ENCODE measurements at places on chromosomes 2 and 18. TPM values are rescaled to one million over a fixed set of nuclear protein-coding genes. Genes with fewer than 3 reads are reported as not detected.

CENPA gene
- not detected for polyA plus RNA-seq

ELP2 gene
- 92.1 TPM for polyA plus RNA-seq

CYP27A1 gene
- 0.68 TPM for polyA plus RNA-seq

ABCG5 gene
- not detected for polyA plus RNA-seq

RNF152 gene
- polyA plus RNA-seq: not detected

- DNase-seq: no peak
Observed at GRCh38 chr2:144350151-144350802, 169.6 kb downstream of the ZEB2 start.

DNA sequence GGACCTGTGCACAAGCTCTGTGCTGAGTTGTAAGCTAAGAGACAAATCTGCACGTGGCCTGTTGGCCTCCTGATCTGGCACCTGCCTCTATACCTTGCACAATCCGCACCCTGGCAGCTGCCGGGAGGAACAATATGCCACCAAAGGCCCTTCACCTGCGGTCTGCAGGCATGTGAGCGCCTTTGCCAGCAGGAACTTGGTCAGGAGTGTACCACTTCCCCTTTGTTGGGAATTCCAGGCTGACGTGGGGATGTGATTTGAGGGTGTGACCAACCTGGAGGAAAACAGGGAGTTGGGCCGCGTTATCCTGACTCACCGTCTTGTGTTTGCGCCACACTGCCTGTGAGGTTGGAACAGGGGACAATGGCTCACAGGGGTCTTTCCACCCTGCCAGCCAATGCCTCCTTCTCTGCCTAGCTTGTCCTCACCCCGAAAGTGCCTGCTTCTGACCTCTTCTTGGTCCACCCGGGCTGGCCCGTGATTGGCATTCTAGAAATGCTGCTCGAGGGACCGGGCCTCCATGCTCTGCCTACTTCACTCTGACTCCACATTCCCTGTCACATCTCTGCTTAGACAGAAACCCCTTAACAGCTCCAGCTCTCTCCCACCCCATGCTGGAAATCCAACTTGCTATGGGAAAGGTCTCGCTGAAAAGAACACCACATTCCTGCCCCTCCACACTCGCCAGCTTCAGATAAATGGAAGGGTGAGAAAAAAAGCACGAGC, 67.1 kb upstream of the MAP4K4 start:
- DNase-seq: no peak

- DNase-seq: no peak
Observed at GRCh38 chr2:190137561-190137960, 75.0 kb upstream of the MSTN start.

DNA sequence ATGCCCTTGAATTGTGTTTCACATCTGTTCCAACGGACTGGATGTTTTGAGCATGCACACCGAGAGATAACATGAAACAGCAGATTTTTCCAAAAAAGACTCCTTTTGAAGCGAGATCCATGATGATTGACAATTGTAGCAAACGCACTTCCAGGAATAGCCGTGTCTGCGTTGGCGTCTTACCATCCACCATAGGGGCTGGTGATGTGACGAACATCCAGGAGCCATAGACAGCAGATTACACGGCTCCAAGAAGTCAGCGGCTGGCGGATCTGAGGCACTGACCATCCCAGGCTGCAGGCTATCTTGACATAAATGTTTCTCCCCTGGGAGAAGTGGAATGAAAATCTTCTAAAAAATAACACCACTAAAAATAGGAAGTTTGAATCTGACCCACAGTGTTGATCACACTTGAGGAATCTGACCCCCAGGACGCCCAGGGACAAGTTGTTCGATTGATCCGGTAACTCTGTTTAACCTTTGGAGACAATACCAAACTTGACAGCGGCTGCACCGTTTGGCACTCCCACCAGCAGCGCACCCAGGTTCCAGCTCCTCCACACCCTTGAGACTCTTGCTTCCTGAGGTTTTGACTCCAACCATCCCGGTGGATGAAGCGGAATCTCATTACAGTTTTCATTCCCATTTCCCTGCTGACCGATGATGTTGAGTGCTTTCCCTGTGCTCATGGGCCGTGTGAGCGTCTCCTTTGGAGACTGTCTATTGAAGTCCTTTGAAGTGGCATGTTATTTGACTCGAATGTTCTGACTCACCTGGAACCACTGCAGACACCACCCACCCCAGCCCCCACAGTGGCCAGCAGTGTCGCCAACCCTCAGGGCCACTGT, 140.0 kb upstream of the GPC1 start:
- DNase-seq: no peak

- no peak for DNase-seq
Observed at GRCh38 chr2:229431327-229431954, 160.4 kb upstream of the PID1 start.

- no peak for DNase-seq
Observed at GRCh38 chr2:170227507-170227947, 49.6 kb downstream of the MYO3B start.

GRCh38 chr2:9771101-9771449, 72.2 kb upstream of the TAF1B start:
- DNase-seq: no peak

DNA sequence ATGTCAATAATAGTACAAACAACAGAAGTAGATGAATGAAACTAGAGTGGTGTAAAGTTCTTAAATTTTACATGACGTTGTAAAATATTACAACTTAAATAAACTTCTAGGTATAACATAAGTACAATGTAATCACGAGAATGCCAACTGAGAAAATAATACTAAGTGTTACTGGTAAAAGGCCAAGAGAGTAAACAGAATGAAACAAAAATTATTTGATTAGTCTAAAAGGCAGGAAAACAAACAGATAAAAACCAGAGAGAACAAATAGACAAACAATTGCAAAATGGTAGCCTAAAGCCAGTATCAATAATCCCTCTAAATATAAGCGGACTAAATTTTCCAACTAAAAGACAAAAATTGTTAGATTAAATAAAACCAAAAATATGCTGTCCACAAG, 71.9 kb downstream of the SMAD2 start:
- no peak for DNase-seq

DNA sequence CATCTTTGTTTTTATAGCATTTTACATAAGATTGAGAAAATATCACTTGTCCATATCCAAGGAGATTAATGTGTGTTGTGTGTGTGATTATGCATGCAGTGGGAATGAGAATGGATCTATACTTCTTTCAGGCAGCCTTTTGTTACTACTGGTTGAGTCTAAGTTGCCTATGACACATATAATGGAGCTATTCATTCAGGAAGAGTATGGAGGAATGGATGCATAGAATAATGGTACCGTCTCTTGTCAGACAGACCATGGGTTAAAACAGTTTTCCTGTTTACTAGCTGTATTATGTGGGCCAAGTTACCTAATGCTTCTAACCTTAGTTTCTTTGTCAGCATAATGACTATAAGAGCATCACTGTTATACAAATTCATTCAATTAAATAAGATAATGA, 155.4 kb upstream of the KYNU start:
- DNase-seq: no peak

- DNase-seq: no peak
Observed at GRCh38 chr2:18467749-18468360, 92.6 kb downstream of the RDH14 start.

DNA sequence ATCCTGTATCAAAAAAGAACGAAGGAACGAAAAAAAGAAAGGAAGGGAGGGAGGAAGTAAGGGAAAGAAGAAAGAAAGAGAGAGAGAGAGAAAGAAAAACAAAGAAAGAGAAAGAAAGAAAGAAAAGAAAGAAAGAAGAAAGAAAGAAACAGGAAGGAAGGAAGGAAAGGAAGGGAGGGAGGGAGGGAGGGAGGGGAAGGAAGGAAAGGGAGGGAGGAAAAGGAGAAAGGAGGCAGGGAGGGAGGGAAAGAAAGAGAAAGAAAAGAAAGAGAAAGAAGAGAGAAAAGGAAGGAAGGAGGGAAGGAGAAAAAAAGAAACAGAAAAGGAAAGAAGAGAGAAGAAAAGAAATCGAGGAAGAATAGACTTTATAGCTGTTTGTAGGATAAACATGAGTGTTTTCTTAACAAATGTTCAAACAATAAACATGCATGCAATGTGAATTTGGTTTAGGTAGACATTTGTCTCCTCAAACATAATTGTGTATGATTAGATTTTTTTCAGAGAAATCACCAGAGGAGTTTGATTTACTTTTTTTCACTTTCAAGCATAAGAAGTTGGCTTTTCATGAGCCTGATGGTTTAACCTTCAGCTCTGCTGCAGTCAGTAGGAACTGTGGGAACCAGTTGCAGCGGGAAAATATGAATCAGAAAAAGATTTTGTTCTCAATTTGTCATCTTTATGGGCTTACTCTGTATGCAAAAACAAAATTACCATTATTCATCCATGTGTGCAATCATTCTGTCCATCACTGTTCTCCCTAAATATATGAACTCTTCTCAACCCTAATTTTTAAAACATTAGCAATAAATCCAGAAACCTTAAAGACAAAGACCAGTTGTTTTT, 71.6 kb downstream of the PRKRA start:
- no peak for DNase-seq

DNA sequence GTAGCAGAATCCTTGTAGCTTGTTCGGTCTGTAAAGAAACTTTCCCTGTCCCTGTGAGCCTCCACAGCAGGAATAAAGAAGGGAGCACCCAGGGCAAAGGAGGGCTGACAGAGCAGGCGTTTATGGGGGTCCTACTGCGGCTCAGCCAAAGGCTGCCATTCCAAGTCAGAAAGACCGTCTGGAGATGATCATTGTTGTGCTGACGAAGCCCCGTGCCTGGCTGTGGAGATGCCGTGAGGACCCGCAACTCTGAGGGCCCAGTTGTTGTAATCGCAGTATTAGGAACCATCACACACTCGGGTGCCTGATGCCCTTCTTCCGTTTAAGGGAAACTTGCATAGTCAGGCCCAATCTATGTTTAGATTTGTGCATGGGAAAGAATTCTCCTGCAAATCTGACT, 16.9 kb upstream of the VWA3B start:
- DNase-seq: no peak

GRCh38 chr2:103232865-103233264, 471.0 kb downstream of the TMEM182 start:
- DNase-seq: no peak

DNA sequence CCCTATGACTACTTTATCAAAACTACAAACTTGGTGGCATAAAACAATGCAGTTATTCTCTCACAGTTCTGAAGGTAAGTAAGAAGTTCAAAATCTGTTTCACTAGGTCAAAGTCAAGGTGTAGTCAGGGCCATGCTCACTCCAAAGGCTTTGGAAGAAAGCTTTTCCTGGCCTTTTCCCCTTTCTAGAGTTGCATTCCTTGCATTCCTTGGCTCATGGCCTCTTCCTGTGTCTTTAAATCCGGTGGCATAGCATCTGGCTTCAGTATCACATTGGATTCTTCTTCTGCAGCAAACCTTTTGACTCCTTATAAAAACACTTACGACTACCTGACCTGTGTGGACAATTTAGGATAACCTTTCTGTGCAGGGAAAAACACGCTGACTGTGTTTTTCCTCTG, 543.5 kb upstream of the HNMT start:
- DNase-seq: no peak

DNA sequence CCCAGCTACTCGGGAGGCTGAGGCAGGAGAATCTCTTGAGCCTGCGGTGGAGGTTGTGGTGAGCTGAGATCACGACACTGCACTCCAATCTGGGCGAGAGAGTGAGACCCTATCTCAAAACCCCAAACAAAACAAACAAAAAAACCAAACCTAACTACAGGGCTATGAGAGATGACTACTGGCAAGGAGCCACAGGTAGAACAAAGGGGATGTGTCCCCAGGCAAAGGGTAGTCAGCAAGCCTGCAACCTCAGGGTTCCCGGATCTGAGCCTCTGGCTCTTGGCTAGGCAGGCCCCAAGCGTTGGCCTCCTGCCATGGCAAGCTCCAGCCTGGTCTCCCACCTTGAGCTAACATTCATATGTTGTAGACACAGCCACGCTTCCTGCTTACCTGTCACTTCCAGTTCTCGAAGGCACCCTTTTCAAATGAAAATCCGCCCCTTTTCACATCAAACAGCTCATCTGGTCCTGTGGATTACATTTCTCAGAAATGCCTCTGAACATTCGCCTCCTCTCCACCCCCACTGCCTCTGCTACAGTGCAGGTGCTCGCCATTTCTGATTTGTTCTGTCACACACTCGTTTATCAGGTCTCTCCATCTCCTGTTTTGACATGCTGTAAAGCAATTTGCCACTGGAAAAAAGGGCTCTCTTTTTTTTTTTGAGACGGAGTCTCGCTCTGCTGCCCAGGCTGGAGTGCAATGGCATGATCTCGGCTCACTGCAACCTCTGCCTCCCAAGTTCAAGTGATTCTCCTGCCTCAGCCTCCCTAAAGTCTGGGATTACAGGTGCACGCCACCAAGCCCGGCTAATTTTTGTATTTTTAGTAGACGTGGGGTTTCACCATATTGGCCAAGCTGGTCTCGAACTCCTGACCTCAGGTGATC, 13.1 kb upstream of the ACTR3 start:
- no peak for DNase-seq

GRCh38 chr2:69054431-69054830, 41.5 kb downstream of the ANTXR1 start:
- no peak for DNase-seq

Data from naive B cell (primary cell).